ENCODE measurements at places on chromosomes 6 and 20. TPM values are rescaled to one million over a fixed set of nuclear protein-coding genes. Genes with fewer than 3 reads are reported as not detected.

Gene CITED2
- 34.6 TPM for total RNA-seq

Gene RUNX2
- total RNA-seq = 2.8 TPM

Gene DLL1
- 19.7 TPM for total RNA-seq

Gene BLOC1S5
- 8.5 TPM for total RNA-seq

Gene CCDC170
- total RNA-seq = 10.3 TPM

Gene TNXB
- 26.1 TPM for total RNA-seq

Gene IP6K3
- 11.6 TPM for total RNA-seq

Gene MRAP2
- total RNA-seq = 10.6 TPM

Gene DDX39B
- 177 TPM for total RNA-seq

Gene ADAT2
- 8.2 TPM for total RNA-seq

Gene BFSP1
- total RNA-seq = 2.0 TPM

Gene PTCHD4
- total RNA-seq = 16.6 TPM

Gene CNKSR3
- 9.3 TPM for total RNA-seq
